ENCODE measurements at places on chromosomes 1 and 21. TPM values are rescaled to one million over a fixed set of nuclear protein-coding genes. Genes with fewer than 3 reads are reported as not detected.

DNA sequence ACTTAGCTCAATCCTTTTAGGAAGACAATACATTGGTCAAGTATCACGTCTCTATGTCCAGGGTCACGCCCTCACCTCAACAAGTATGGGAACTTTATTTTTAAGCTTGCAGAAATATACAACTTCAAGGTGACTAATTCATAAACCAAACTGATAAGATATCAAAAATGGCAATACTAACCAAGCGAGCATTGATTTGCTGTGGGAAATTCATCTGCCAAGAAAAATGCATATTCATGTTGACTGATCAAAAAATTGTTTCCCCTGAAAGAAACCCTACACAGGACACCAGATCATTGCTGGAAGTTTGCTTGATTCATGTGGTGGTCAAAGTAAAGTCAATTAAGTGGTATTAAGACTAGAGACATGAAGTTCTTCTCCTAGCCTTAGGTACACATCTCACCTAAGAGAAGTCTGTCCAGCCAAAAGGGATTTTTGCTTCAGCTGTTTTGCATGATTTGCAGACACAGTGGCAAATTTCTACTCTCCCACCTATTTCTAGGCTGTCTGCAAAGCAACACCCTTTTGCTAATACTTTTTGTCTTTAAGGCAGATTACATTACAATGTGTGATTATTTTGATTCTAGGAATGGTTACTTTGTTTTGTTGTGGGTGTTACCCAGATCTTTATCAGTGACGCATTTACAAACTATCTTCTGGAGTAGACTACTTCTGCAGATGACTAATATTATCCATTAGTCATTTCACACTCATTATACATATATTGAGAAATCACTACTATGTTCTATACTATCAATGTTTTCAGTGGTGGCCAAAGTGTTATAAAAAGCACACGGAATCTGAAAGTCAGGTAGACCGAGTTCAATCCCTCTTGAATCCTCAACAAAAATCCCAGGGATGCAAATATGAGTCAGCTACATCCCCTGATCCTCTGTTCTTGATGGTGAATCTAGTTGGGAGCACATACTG lies 12.4 kb downstream of the SAMSN1 start:
- no peak overlapping the region for H3K4me3 ChIP-seq
- H3K27ac ChIP-seq = no peak overlapping the region
- DNase-seq = no peak
- no peaks in the 10 kb centered on the region for H3K4me1 ChIP-seq

DNA sequence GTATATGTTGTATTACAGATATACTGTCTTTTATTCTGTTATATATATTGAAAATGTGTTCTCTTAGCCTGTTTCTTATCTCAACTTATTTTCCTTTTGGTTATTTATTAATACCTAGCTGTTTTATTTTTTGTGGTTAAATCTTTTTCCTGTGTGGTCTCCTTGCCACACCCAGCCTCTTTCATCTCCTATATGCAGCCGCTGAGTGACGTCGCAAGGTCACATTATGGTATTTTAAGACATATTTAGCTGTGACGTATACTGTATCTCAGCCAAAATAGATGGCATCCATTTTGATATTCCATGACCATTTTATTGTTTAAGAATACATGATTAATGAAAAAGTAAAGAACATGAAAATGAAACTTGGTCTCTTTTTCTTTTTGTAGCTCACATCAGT lies 29.1 kb downstream of the CENPF start:
- H3K27me3 ChIP-seq = no peaks in the 10 kb centered on the region
- DNase-seq = no peak
- H3K27ac ChIP-seq = no peak overlapping the region
- no peaks in the 10 kb centered on the region for H3K36me3 ChIP-seq
- no peak overlapping the region for H3K4me3 ChIP-seq

The OR2L5 gene
- total RNA-seq = not detected

GRCh38 chr1:211339631-211340041 lies 13.0 kb downstream of the TRAF5 start:
- no peaks in the 10 kb centered on the region for H3K27me3 ChIP-seq
- no peak for DNase-seq
- no peak overlapping the region for H3K4me3 ChIP-seq
- H3K36me3 ChIP-seq = no peaks in the 10 kb centered on the region
- H3K4me1 ChIP-seq = peaks cover 69% of the 10 kb centered on the region

- H3K4me3 ChIP-seq = no peak overlapping the region
- H3K4me1 ChIP-seq = peaks cover 5% of the 10 kb centered on the region
- H3K27me3 ChIP-seq = no peaks in the 10 kb centered on the region
- no peak overlapping the region for H3K27ac ChIP-seq
- no peak for DNase-seq
- no peaks in the 10 kb centered on the region for H3K36me3 ChIP-seq
Measured at GRCh38 chr1:59071289-59071688, 225.6 kb upstream of the FGGY start.

Data from chondrocyte (in vitro differentiated cells).